Endothelial cell (in vitro differentiated cells): ENCODE measurements at places on chromosomes 7 and 10. TPM values are rescaled to one million over a fixed set of nuclear protein-coding genes. Genes with fewer than 3 reads are reported as not detected.
A peak's percentile ranks its signal among the peaks of the same experiment; 100 is the strongest.

TMEM176A gene
- 1.3 TPM for total RNA-seq

DNA sequence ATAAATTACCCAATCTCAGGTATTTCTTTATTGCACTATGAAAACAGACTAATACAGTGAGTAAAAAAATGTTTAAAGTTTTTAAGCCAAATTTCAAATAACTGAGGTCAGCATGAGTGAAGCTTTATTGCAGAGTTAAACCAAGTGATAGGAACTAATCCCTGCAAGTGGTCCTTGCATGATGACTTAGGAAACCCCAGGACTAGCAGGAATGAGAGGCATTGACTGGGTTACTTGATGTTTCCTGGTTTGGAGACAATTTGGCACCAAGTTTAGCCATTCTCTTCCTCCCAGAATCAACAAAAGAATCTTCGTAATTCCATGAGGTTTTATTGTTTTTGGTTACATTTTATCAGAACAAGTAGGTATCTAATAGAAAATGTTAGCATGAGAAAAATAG is 194.2 kb downstream of the BICC1 start:
- no peak overlapping the region for H3K4me3 ChIP-seq
- no peaks in the 10 kb centered on the region for H3K4me1 ChIP-seq
- H3K27ac ChIP-seq = no peak overlapping the region

GRCh38 chr7:94739180-94739579 is 83.2 kb upstream of the SGCE start:
- no peaks in the 10 kb centered on the region for H3K36me3 ChIP-seq
- peaks cover 3% of the 10 kb centered on the region for H3K27me3 ChIP-seq
- no peak overlapping the region for H3K27ac ChIP-seq
- H3K4me1 ChIP-seq = no peaks in the 10 kb centered on the region

GRCh38 chr10:62199584-62199983 is 69.1 kb downstream of the RTKN2 start:
- no peak for DNase-seq
- H3K27me3 ChIP-seq = no peaks in the 10 kb centered on the region
- no peak overlapping the region for H3K4me3 ChIP-seq

MRLN gene
- not detected for total RNA-seq

DNA sequence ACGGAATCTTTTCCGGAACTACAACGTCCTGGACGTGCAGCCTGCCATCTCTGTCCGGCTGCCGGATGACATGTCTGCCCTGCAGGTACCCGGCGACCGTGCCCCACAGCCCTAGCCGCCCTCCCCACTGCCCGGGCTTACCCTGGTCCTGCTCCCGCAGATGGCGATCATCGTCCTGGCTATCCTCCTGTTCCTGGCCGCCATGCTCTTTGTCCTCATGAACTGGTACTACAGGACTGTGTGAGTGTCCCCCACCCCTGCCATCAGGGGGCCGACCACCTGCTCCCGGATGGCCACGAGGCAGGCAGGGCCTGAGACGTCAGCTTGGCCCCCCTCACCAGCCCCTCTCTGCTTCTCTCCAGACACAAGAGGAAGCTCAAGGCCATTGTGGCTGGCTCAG is 38.0 kb upstream of the VSIR start:
- H3K27ac ChIP-seq = no peak overlapping the region
- H3K36me3 ChIP-seq = peaks cover 15% of the 10 kb centered on the region
- H3K4me3 ChIP-seq = no peak overlapping the region
- peaks cover 9% of the 10 kb centered on the region for H3K27me3 ChIP-seq
- DNase-seq = no peak

- peaks cover 5% of the 10 kb centered on the region for H3K27me3 ChIP-seq
- no peak overlapping the region for H3K27ac ChIP-seq
- H3K4me1 ChIP-seq = no peaks in the 10 kb centered on the region
- H3K36me3 ChIP-seq = no peaks in the 10 kb centered on the region
Observed at GRCh38 chr10:128922172-128922571, 544.9 kb upstream of the MGMT start.

TMEM225B gene
- total RNA-seq = 0.46 TPM

DNA sequence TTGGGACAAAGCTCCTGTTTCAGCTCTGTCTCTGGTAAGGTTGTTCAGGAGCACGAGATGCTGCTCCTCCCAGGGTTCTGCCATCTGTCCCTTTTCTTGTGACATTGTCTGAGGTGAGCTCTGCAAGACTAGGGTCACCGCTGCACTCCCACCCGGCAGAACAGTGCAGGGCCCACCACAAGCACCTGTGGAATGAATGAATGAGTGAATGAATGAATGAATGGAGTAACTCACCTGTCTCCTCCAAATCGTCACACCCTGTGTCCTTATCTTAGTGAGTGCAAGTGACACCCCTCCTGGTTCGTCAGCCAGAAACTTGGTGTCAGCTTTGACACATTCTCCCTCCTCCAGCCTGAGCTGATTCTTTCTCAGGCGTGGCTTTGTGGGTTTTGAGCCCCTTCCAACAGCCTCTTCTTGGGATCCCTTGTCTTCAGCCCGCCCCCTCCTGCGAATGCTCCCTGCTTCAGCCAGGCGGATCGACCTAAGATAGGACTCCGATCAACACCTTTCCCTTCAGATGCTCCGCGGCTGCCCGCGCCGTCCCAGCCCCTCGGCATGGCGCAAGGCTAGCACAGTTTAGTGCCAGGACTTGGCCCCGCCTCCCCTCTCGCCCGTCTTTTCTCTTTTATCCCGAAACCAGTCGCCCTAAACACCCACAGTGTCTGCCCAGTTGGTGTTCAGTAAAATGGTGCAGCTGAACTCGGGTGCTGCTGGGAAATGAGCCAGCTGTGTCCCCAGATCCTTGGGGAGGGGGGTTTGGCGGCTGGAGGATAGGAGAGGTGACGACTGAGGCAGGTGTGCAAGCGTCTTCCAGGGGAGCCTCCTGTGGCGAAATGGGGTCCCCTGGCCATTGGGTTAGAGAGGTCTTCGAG is 89.3 kb downstream of the BEND7 start:
- H3K36me3 ChIP-seq = no peaks in the 10 kb centered on the region
- H3K27me3 ChIP-seq = peaks cover 9% of the 10 kb centered on the region
- peak overlapping the region; percentile 27 for H3K27ac ChIP-seq
- peaks cover 11% of the 10 kb centered on the region for H3K4me1 ChIP-seq
- peak; percentile 17 for DNase-seq
- H3K4me3 ChIP-seq = no peak overlapping the region

GRCh38 chr10:128268015-128268722 is 141.9 kb upstream of the MKI67 start:
- H3K36me3 ChIP-seq = no peaks in the 10 kb centered on the region
- no peak overlapping the region for H3K4me3 ChIP-seq

GRCh38 chr10:29746080-29746797 is 111.5 kb upstream of the SVIL start:
- no peak for DNase-seq
- H3K27me3 ChIP-seq = peaks cover 2% of the 10 kb centered on the region
- peaks cover 14% of the 10 kb centered on the region for H3K4me1 ChIP-seq
- no peak overlapping the region for H3K27ac ChIP-seq
- no peaks in the 10 kb centered on the region for H3K36me3 ChIP-seq
- H3K4me3 ChIP-seq = no peak overlapping the region

LIPK gene
- not detected for total RNA-seq

- H3K4me3 ChIP-seq = no peak overlapping the region
- H3K27me3 ChIP-seq = peaks cover 23% of the 10 kb centered on the region
- H3K27ac ChIP-seq = no peak overlapping the region
- H3K4me1 ChIP-seq = no peaks in the 10 kb centered on the region
- DNase-seq = no peak
- peaks cover 24% of the 10 kb centered on the region for H3K36me3 ChIP-seq
Observed at GRCh38 chr10:348456-348855, 213.2 kb downstream of the ZMYND11 start.

DNA sequence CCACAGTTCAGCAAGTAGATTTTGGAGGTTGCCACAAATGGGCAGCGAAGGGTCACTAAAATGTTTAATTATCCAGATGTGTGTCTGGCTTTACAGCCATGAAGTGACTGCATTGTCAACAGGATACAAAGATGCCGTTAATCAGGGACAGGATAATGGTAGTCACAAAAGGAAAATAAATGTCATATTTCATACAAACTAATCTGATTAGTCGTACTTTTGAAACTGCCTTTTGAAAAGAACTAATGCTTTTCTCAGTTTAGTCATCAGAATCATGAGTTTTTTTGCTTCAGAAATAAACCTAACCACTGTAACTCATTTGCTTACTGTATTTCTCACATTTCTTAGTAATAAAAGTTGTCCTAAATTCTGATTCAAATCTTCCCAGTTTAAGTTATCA is 22.2 kb upstream of the WNT16 start:
- DNase-seq = no peak
- no peak overlapping the region for H3K4me3 ChIP-seq
- no peaks in the 10 kb centered on the region for H3K36me3 ChIP-seq
- H3K27ac ChIP-seq = no peak overlapping the region

- no peak overlapping the region for H3K4me3 ChIP-seq
- peaks cover 32% of the 10 kb centered on the region for H3K4me1 ChIP-seq
- DNase-seq = no peak
- H3K27me3 ChIP-seq = peaks cover 5% of the 10 kb centered on the region
Observed at GRCh38 chr7:77328669-77329068, 87.5 kb downstream of the GSAP start.

DNA sequence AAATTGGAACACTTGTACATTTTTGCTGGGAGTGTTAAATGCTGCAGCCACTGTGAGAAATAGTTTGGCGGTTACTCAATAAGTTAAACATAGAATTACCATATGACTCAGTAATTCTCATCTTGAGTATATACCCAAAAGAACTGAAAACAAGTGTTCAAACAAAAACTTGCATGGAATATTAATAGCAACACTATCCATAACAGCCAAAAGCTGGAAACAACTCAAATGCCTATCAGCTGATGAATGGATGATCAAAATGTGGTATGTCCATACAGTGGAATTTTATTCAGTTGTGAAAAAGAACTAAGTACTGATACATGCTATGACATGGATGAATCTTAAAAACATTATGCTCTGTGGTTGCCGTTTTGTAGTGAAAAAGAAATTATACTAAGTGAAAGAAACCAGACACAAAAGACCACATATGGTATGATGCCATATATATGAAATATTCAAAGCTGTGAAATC is 63.0 kb upstream of the SP4 start:
- no peak for DNase-seq
- H3K27ac ChIP-seq = no peak overlapping the region
- H3K4me1 ChIP-seq = peaks cover 21% of the 10 kb centered on the region

DNA sequence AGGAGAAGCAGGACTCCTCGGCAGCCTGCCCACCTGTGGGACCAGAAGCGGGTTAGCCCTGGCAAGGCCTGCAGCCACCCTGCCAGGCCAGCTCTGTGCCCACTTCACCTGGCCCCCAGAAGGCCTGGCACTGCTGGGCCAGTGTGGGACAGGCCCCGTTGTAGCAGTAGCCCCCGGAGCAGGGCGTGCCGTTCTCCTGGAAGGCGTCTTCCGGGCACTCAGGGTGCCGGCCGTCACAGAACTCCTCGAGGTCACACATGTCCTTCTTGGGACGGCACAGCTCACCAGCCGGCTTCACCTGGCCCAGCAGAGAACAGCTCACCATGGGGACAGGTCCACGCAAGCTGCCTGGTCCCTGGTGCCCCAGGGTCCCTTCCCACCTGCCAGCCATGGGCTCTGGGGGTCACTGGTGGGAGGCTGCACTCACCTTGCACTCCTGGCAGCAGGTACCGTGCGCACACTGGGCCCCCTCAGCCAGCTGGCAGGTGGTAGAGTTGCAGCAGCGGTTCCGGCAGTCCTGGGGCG is 5.8 kb downstream of the ADAM8 start:
- no peak for DNase-seq
- no peak overlapping the region for H3K4me3 ChIP-seq
- no peaks in the 10 kb centered on the region for H3K4me1 ChIP-seq
- H3K27ac ChIP-seq = no peak overlapping the region
- H3K36me3 ChIP-seq = no peaks in the 10 kb centered on the region
- peaks cover under 1% of the 10 kb centered on the region for H3K27me3 ChIP-seq

PDE6C gene
- not detected for total RNA-seq

GRCh38 chr10:97512993-97513392 is 14.3 kb downstream of the UBTD1 start:
- H3K36me3 ChIP-seq = peaks cover 24% of the 10 kb centered on the region
- H3K4me3 ChIP-seq = peak overlapping the region; percentile 14
- no peak for DNase-seq
- peaks cover 75% of the 10 kb centered on the region for H3K4me1 ChIP-seq

DNA sequence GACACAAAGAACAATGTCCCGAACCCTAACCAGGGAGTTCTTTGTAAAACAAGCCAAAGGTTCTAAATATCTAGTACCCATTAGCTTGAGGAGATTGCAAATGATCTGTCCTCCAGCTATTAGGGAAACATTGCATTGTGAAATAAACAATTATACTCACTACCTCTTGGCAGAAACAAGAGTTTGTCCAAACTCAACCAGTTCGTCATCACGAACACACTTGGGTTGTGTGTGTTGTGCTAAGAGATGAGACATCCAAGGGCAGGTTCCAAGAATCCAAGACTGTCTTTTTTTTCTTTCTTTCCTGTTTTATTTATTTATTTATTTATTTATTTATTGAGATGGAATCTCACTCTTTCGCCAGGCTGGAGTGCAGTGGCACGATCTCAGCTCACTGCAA is 793.1 kb upstream of the AUTS2 start:
- DNase-seq = no peak
- peaks cover 14% of the 10 kb centered on the region for H3K36me3 ChIP-seq
- no peak overlapping the region for H3K27ac ChIP-seq
- no peaks in the 10 kb centered on the region for H3K4me1 ChIP-seq

DNA sequence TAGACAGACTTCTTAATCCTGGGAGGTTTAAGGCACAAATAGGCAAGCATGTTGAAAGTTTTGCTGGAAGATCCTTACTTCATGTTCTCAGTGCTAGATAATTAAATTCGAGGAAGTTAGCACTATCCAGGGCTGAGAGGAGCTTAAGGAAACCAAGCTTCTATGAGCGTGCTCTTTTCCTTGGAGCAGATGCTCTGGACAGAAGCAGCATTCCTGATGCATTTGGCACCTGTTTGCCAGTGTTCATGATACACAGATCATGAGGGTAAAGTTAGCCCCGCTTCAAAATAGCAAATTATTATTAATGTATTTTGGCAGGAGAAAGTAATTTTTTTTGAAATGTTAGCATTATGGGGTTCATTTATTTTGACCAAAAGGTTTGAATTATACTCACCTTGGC is 9.4 kb downstream of the HDAC9 start:
- H3K4me1 ChIP-seq = peaks cover 21% of the 10 kb centered on the region
- H3K4me3 ChIP-seq = no peak overlapping the region
- H3K36me3 ChIP-seq = no peaks in the 10 kb centered on the region
- H3K27me3 ChIP-seq = no peaks in the 10 kb centered on the region
- DNase-seq = no peak
- no peak overlapping the region for H3K27ac ChIP-seq

RAMP3 gene
- total RNA-seq = 0.62 TPM
